ENCODE measurements at places on chromosomes 1 and 21.
A peak's percentile ranks its signal among the peaks of the same experiment; 100 is the strongest.

DNA sequence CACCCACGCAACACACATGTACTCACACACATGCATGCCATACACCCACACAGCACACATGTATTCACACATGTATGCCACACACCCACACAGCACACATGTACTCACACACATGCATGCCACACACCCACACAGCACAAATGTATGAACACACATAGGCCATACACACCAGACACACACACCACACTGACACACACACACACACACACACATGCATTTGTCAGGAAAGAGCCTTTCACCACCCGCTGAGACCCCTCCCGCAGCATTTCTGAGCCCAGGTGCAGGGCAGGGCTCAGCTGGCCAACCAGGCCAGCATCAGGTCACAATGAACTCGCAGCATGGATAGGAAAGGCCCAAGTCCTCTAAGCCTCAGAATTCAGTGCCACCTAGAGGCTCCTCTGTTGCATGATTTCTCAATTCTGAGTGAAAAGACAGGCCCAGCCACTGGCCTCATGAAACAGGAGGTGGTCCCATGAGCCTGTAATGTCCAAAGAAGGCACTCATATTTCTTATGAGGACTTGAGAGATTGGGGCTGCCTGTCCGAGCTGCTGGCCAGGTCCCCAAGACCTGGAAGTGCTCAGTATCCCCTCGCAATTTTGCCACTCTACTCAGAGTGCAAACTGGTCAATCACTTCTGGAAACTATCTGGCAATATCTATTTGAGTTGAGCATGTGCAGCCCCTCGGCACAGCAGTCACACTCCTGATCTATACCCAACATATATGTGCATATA lies 57.3 kb downstream of the PSMG1 start:
- H3K36me3 ChIP-seq = no peaks in the 10 kb centered on the region
- no peaks in the 10 kb centered on the region for H3K4me1 ChIP-seq
- no peak overlapping the region for H3K4me3 ChIP-seq
- peak; percentile 66 for DNase-seq

GRCh38 chr1:11999236-11999635 lies 19.0 kb downstream of the MFN2 start:
- no peak overlapping the region for H3K27ac ChIP-seq
- H3K36me3 ChIP-seq = peaks cover 15% of the 10 kb centered on the region
- DNase-seq = no peak
- peaks cover 14% of the 10 kb centered on the region for H3K4me1 ChIP-seq
- H3K27me3 ChIP-seq = no peaks in the 10 kb centered on the region

DNA sequence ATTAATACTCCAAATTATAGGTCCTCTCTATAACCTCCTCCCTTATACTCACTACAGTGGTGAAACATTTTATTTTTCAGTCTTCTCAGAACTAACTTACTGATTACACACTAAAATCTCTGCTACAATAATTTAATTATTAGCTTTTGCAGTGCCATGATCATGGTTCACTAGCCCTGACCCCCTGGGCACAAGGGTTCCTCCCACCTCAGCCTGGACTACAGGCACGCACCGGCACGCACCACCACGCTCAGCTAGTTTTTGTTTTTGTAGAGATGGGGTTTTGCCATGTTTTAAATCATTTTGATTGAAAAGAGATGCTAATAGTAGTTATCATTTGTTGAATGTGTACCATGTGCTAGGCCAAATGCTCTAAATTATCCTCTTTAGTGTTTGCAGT lies 6.3 kb downstream of the PATJ start:
- H3K4me1 ChIP-seq = no peaks in the 10 kb centered on the region
- no peak overlapping the region for H3K4me3 ChIP-seq
- no peak for DNase-seq
- H3K36me3 ChIP-seq = no peaks in the 10 kb centered on the region
- H3K27ac ChIP-seq = no peak overlapping the region

DNA sequence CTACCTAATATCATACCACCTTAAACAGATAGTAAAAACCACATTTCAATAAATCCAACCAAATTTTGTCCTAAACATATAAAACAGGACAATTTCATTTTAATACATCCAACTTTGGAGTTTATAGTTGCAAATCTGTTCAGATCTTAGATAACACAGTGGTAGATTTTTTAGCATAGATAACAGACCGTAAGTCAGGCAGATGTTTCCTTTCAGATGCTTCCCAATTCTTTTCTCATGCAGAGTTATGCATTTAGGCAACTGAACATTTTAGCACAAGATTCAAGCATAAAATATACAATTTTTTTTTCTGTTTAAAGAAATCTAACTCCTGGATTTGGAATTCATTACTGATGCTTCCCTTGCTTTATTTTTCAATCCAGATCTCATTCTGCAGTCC lies 156.5 kb upstream of the ZNHIT6 start:
- H3K36me3 ChIP-seq = no peaks in the 10 kb centered on the region
- H3K4me1 ChIP-seq = no peaks in the 10 kb centered on the region
- H3K4me3 ChIP-seq = no peak overlapping the region
- H3K27me3 ChIP-seq = no peaks in the 10 kb centered on the region

- H3K4me3 ChIP-seq = no peak overlapping the region
- H3K36me3 ChIP-seq = peaks cover 8% of the 10 kb centered on the region
Measured at GRCh38 chr1:46413596-46413985, 19.5 kb downstream of the FAAH start.

- no peak for DNase-seq
- H3K27me3 ChIP-seq = no peaks in the 10 kb centered on the region
- no peaks in the 10 kb centered on the region for H3K4me1 ChIP-seq
- no peak overlapping the region for H3K4me3 ChIP-seq
- H3K36me3 ChIP-seq = no peaks in the 10 kb centered on the region
Measured at GRCh38 chr1:79825551-79825950, 819.0 kb upstream of the ADGRL4 start.

DNA sequence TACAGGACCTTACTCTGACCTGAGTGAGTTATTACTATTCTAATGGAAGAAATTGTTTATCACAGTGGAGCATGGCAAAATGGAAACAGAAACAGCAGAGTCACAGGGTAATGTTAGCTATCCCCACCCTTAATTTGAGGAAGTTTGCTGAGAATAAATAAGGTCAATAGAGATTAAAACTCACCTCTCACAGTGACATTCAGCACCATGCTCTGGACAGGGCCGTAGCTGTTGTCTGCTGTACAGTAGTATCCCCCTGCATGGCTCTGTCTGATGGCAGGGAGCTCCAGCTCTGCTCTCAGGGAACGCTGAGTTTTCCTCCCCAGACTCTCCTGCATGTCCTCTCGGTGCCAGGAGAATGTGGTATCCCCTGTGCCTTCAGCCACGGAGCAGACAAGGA lies 11.9 kb downstream of the FCRL4 start:
- no peak overlapping the region for H3K4me3 ChIP-seq
- DNase-seq = no peak
- no peaks in the 10 kb centered on the region for H3K4me1 ChIP-seq
- no peaks in the 10 kb centered on the region for H3K27me3 ChIP-seq
- no peak overlapping the region for H3K27ac ChIP-seq
- H3K36me3 ChIP-seq = no peaks in the 10 kb centered on the region

DNA sequence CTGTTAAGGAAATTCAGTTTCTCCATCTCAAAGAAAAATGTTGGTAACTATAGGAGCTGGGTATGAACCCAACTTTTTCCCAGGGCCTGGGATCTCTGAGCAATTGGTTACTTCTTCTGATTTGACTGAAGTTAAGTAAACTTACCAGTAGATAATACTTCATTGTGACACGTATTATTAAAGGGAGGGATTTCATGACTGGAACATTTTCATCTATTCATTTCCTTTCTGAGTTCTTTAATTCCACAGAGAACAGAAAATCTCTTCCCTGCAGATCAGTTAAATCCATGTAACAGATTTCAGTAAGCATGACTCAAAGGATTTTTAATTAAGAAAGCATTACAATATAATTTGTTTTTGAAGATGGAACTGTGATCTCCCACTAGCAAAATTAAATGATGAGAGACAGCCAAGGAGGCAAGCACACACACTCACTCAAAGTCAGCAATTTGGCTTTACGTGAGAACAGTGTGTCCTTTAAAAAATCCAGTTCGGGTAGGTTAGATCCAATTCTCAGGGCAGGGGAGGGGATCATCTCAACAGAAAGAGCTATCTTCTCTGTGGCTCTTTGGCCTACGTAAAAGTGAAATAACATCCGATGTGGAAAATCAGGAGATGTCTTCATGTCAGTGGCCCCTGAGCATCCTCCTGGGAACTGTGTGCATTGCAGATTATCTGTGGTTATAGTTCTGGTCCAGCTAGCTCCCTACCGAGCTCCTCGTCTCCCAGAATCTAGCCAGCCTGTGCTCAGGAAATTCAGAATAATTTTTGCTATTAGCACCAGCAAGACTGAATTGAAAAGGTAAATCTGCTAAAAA lies 10.8 kb upstream of the MYOC start:
- no peak overlapping the region for H3K4me3 ChIP-seq
- H3K27me3 ChIP-seq = no peaks in the 10 kb centered on the region
- no peaks in the 10 kb centered on the region for H3K36me3 ChIP-seq
- H3K27ac ChIP-seq = no peak overlapping the region

DNA sequence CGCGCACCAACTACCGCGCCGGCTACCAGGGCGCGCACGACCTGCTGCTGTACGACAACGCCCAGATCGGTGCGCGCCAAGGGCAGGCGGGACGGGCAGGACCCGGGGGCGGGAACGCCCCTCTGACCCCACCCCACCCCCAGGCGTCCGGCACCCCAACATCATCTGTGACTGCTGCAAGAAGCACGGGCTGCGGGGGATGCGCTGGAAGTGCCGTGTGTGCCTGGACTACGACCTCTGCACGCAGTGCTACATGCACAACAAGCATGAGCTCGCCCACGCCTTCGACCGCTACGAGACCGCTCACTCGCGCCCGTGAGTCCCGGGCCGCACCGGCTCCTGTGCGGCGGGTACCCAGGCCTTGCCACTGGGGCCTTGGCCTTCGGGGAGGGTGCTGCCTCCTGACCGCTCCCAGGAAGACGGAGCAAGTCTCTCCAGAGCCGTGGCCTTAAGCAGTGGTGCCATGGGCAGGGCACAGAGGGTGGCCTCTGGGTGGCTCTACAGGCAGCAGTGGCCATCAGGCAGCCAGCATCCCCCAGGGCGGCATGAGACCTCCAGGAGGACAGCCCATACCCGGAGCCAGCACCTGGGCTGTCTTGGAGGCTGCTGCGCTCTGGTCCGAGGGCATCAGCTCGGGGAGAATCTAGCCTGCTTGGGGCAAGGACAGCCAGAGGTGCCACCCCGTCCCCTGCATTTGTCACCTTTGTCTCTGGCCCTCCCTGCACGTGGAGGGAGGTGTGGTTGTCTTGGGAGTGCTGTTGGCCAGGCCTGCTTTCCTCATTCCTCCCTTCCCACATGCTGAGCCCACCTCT lies 8.1 kb upstream of the MMP23B start:
- no peak overlapping the region for H3K4me3 ChIP-seq
- peak; percentile 56 for DNase-seq
- no peaks in the 10 kb centered on the region for H3K36me3 ChIP-seq
- H3K27ac ChIP-seq = no peak overlapping the region
- H3K27me3 ChIP-seq = no peaks in the 10 kb centered on the region

DNA sequence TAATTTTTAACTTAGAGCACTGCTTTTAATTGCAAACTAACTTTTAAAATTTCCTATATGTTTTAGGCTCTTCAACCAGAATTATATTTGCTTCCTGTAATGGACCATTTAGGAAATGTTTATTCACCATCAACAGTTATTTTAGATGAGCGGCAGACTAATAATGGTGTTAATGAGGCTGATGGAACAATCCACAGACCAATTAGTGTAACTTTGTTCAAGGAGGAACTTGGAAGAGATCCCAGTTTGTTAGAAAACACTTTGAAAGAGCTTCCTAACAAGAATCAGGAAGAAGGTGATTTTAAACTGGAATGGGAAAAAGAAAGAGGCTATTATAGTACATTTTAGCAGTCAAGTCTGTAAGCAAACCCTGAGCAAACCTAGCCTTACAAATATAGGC lies 19.4 kb upstream of the GNG5 start:
- no peak overlapping the region for H3K27ac ChIP-seq
- no peaks in the 10 kb centered on the region for H3K4me1 ChIP-seq
- H3K27me3 ChIP-seq = no peaks in the 10 kb centered on the region
- H3K4me3 ChIP-seq = no peak overlapping the region
- H3K36me3 ChIP-seq = no peaks in the 10 kb centered on the region

GRCh38 chr1:11383553-11384169 lies 95.3 kb upstream of the DISP3 start:
- no peak for DNase-seq
- no peak overlapping the region for H3K27ac ChIP-seq
- H3K4me1 ChIP-seq = no peaks in the 10 kb centered on the region
- no peaks in the 10 kb centered on the region for H3K27me3 ChIP-seq

DNA sequence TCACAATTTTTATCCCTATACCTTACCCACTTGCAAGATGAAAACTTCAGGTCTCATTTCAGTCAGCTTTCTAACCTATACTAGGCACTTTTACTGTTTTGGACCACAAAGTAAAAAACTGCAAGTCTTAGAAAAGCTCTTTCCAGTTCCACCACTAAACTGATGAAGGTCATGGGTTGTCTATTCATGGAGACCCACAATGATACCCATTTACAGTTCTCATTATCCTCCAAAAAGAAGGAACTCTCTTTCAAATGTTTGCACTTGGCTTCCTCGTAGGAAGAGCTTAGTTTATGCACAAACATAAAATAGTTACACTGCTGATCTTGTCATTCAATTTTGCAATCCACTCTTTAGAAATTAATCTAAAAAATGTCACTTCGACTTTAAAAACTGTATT lies 9.3 kb downstream of the ZNF281 start:
- H3K36me3 ChIP-seq = no peaks in the 10 kb centered on the region
- no peak overlapping the region for H3K4me3 ChIP-seq
- H3K27me3 ChIP-seq = no peaks in the 10 kb centered on the region
- peak overlapping the region; percentile 94 for H3K27ac ChIP-seq
- H3K4me1 ChIP-seq = no peaks in the 10 kb centered on the region

DNA sequence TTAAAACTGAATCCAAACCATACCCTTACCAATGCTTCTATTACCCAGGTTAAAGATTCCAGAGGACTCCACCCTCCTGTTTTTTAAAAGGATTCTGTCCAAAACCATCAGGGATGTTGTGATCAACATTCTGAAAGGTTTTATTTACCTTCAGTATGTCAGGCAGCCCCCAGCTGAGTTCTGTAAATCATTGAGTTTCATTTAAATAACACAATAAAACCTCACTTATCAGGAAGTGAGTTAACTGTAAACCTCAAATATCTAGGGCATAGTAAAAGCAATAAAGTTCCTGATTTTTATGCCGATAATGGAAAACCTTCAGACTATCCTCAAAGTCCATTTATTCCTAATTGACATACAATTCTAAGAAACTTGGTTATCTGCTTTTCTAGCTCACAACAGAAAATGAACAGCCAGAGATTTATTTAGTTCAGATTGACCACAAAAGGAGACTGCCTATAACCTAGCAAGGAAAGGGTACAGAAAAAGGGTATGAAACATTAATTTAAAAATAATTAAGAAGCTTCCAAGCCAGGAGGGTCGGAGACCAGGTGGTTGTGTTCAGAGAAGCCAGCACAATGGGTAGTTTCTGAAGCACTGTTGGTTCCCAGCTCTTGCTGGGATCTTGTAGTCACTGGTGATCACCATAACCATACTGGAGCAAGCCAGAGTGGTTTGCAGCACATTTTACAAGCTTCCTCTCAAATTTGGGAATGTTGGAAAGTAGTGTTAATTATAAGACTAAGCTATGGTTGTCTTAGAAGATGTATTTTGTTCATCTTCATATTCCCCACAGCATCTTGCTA lies 336.4 kb upstream of the FMN2 start:
- H3K27me3 ChIP-seq = no peaks in the 10 kb centered on the region
- no peaks in the 10 kb centered on the region for H3K36me3 ChIP-seq

- H3K4me1 ChIP-seq = peaks cover 14% of the 10 kb centered on the region
- no peaks in the 10 kb centered on the region for H3K27me3 ChIP-seq
- no peaks in the 10 kb centered on the region for H3K36me3 ChIP-seq
- H3K4me3 ChIP-seq = no peak overlapping the region
- peak overlapping the region; percentile 89 for H3K27ac ChIP-seq
Measured at GRCh38 chr1:39898648-39899603, 2.8 kb downstream of the MYCL start.

GRCh38 chr1:154350383-154350782 lies 25.1 kb downstream of the ATP8B2 start:
- H3K36me3 ChIP-seq = no peaks in the 10 kb centered on the region
- peaks cover 18% of the 10 kb centered on the region for H3K4me1 ChIP-seq
- DNase-seq = no peak
- no peaks in the 10 kb centered on the region for H3K27me3 ChIP-seq
